ENCODE measurements at places on chromosomes 2 and 18. TPM values are rescaled to one million over a fixed set of nuclear protein-coding genes. Genes with fewer than 3 reads are reported as not detected.

The COLEC11 gene
- 2.4 TPM for total RNA-seq

The FBXO36 gene
- total RNA-seq = 1.8 TPM

The ITPRIPL1 gene
- total RNA-seq = 7.7 TPM

- no peak for DNase-seq
These were observed 33.4 kb upstream of the ATP8B1 start for GRCh38 chr18:57836557-57836956.

GRCh38 chr2:74025971-74026612, 41.4 kb downstream of the TET3 start:
- no peak for DNase-seq

The CYRIA gene
- 2.0 TPM for total RNA-seq

The VAMP8 gene
- total RNA-seq = 86.5 TPM

The ANTXR1 gene
- 14.5 TPM for total RNA-seq

- no peak for DNase-seq
These were observed 477.8 kb upstream of the DCC start for GRCh38 chr18:51862051-51862715.

DNA sequence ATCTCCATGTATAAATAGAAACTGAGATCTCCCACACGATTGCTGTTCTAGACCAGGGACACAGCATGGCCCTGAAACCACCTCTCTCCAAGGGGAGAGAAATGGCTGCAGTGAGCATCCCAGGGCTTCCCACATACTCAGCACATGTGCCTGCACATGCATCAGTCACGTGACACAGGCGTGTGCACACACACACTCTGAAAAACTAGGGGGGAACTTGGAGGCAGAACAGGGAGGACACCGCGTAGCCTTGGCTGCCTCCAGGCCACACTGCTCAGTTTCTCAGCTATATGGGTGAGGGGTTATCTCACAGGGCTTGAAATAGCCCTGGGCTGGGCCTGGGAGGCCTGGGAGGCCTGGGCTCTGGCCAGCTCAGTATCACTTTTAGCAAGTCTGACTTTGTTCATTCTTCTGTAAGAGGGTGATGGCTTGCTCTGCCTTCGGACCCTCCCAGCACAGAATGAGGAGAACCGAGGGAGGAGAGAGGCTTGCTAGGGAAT, 66.9 kb downstream of the EMX1 start:
- no peak for DNase-seq

The SAG gene
- total RNA-seq = not detected

Measured in epithelial cell of proximal tubule (primary cell).